Nephron progenitor cell (in vitro differentiated cells): ENCODE measurements at places on chromosomes 5 and 9.
A peak's percentile ranks its signal among the peaks of the same experiment; 100 is the strongest.

GRCh38 chr5:118692811-118693342 is 295.5 kb downstream of the DTWD2 start:
- H3K27me3 ChIP-seq: no peaks in the 10 kb centered on the region
- no peaks in the 10 kb centered on the region for H3K36me3 ChIP-seq
- peak; percentile 49 for DNase-seq
- H3K27ac ChIP-seq: peak overlapping the region; percentile 94
- H3K4me1 ChIP-seq: peaks cover 23% of the 10 kb centered on the region

DNA sequence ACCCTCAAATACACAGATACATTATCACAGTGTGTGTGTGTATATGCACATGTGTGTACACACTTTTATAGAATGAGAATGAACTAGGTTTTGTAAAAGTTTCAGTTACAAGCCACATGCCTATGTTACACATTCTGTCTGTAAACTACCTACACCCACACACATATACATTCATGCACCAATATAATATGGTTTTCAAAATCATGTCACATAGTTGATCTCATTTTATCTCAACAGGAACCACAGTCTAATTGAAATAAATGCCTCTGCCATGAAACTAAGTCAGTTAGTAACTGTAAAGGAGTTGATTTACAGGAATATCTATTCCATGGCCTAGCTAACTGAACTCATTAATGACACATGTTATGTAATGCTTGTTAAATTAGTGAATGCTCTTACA is 646.6 kb downstream of the PDE4D start:
- H3K27ac ChIP-seq: no peak overlapping the region
- no peak overlapping the region for H3K4me3 ChIP-seq
- DNase-seq: no peak
- no peaks in the 10 kb centered on the region for H3K27me3 ChIP-seq
- peaks cover 12% of the 10 kb centered on the region for H3K36me3 ChIP-seq

- H3K36me3 ChIP-seq: peaks cover 15% of the 10 kb centered on the region
- peaks cover 3% of the 10 kb centered on the region for H3K27me3 ChIP-seq
- H3K27ac ChIP-seq: peak overlapping the region; percentile 11
- DNase-seq: no peak
- peaks cover 8% of the 10 kb centered on the region for H3K4me1 ChIP-seq
- no peak overlapping the region for H3K4me3 ChIP-seq
Observed at GRCh38 chr5:36635721-36636390, 29.4 kb downstream of the SLC1A3 start.

- DNase-seq: no peak
- H3K27me3 ChIP-seq: peaks cover 4% of the 10 kb centered on the region
- H3K27ac ChIP-seq: no peak overlapping the region
Observed at GRCh38 chr5:6715758-6716628, 2.8 kb downstream of the TENT4A start.

DNA sequence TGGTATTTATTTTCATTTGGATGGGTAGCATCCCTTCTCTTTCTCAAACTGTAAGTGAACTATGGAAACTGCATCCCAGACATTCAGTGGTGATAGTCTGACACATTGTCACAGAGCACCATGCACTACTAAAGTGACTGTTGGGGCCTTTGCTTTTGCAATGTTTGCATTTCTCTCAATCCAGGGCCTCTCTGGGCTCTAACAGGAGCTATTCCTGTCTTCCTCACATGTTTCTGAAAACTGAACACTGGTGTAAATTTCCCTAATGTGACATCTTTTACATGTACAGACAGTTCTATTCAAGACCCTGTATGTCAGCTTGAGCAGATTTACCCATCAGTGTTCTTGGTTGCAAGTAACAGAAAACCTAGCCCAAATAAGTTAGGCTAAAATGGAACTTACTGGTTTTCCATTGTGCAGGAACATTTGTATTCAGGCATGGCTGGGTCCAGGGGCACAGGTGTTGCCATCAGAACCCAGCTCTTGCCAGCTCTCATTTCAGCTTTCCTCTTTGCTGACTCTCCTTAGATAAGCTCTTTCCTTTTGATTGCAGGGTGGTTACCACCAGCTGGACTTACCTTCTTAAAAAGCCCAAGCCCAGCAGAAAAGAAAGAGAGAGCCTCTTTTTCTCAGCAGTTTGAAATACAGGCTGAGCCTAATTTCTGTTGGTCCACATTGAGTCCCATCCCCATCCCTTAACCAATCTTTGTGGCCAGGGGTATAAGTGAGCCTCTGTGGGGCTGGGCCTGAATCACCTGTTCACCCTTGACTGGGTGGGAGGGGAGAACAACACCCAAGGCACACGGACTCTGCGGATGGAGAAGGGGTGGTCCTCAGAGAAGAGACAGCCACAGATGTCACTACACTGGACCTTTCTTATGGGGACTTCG is 234.3 kb downstream of the NR3C1 start:
- H3K27me3 ChIP-seq: peaks cover 3% of the 10 kb centered on the region
- H3K27ac ChIP-seq: no peak overlapping the region
- H3K4me3 ChIP-seq: no peak overlapping the region
- no peaks in the 10 kb centered on the region for H3K36me3 ChIP-seq
- no peaks in the 10 kb centered on the region for H3K4me1 ChIP-seq
- no peak for DNase-seq

GRCh38 chr9:107949061-107949460 is 459.5 kb upstream of the KLF4 start:
- DNase-seq: no peak
- H3K27ac ChIP-seq: no peak overlapping the region
- peaks cover 7% of the 10 kb centered on the region for H3K27me3 ChIP-seq
- no peak overlapping the region for H3K4me3 ChIP-seq
- H3K36me3 ChIP-seq: peaks cover 4% of the 10 kb centered on the region

DNA sequence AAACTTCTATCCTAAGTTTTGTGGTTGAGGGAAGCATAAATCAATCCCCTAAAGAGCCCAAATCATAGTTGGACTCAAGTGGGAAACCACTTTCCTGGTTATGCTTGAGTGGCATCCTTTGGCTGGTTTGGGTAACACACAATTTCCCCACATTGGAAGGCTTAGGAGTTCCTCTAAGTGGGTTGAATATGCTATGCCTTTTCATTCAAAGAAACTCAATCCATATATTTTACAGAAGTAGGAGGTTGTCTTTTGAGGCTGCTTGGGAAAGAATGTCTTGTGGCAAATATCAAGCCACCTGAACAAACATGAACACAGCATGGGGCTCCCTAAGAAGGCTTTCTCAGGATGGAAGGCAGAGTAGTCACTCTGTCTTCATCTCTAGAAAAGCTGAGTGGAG is 121.1 kb downstream of the SPATA31D1 start:
- H3K27ac ChIP-seq: no peak overlapping the region
- no peaks in the 10 kb centered on the region for H3K4me1 ChIP-seq
- no peak for DNase-seq
- H3K27me3 ChIP-seq: no peaks in the 10 kb centered on the region
- H3K4me3 ChIP-seq: no peak overlapping the region

GRCh38 chr5:79070350-79070667 is 742 bp downstream of the BHMT2 start:
- H3K36me3 ChIP-seq: peaks cover 4% of the 10 kb centered on the region
- H3K4me1 ChIP-seq: no peaks in the 10 kb centered on the region
- H3K4me3 ChIP-seq: no peak overlapping the region
- H3K27ac ChIP-seq: no peak overlapping the region

DNA sequence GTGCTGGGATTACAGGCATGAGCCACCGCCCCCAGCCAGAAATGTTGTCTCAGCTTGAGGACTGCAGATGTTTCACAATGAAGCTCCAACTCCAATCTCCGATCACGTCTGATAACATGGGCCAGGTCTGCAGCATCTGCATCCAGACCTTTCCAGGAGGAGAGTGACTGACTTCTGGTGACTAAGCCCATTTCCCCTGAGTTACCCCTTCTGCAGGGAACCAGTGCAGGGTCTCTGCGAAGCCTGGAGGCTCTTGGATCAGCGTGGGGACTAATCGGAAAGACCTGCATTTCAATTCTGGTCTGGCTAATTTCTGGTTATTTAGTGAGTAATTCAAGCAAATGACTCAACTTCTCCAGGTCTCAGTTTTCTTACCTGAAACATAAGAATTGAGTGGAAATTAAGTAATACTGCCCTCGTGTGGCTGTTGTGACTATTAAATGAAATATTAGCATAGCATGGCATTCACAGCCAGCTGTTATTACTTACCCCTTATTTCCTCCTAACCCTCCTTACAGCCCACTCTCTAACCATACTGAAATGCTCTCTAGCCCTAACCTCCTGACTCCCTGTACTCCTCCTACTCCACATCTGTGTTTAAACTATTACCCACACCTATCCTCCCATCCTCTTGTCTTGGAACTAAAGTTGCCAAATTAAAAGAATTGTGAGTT is 2.2 kb upstream of the GNPDA1 start:
- peak; percentile 10 for DNase-seq
- H3K4me1 ChIP-seq: peaks cover 36% of the 10 kb centered on the region
- peaks cover 15% of the 10 kb centered on the region for H3K27me3 ChIP-seq
- no peak overlapping the region for H3K4me3 ChIP-seq
- H3K36me3 ChIP-seq: peaks cover 5% of the 10 kb centered on the region

- H3K4me3 ChIP-seq: peak overlapping the region; percentile 71
- no peaks in the 10 kb centered on the region for H3K27me3 ChIP-seq
Observed at GRCh38 chr5:139658501-139658927, 10.4 kb downstream of the CXXC5 start.

DNA sequence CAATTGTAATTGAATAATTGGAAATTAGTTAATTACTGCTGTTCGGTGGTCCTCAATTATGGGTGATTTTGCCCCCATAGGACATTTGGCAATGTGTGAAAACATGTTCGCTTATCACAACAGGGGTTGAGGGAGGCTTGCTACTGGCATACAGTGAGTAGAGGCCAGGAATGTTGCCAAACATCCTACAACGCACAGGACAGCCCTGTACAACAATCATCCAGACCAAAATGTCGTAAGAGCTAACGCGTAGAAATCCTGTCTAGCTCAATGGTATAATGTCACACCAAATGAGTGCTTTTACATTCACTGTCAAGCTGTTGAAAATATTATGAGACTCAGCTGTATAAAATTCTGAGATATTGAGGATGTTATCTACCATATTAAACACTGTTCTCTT is 464.4 kb upstream of the TUSC1 start:
- no peaks in the 10 kb centered on the region for H3K4me1 ChIP-seq
- H3K36me3 ChIP-seq: no peaks in the 10 kb centered on the region
- H3K4me3 ChIP-seq: no peak overlapping the region
- no peak overlapping the region for H3K27ac ChIP-seq

DNA sequence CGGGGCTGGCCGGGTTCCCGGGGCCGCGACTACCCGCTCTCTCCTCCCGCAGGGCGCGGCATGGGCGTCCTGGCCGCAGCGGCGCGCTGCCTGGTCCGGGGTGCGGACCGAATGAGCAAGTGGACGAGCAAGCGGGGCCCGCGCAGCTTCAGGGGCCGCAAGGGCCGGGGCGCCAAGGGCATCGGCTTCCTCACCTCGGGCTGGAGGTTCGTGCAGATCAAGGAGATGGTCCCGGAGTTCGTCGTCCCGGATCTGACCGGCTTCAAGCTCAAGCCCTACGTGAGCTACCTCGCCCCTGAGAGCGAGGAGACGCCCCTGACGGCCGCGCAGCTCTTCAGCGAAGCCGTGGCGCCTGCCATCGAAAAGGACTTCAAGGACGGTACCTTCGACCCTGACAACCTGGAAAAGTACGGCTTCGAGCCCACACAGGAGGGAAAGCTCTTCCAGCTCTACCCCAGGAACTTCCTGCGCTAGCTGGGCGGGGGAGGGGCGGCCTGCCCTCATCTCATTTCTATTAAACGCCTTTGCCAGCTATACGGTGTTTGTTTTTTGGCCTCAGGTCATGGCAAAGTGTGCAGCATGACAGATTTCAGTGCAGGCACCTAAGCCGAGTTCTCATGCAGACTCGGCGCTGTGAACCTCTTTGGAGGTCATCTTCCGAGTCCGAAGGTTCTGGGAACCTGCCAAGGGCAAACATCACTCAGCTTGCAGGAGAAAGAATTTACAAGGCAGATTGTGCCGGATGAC is 516 bp downstream of the MRPL41 start:
- peaks cover 25% of the 10 kb centered on the region for H3K4me1 ChIP-seq
- H3K4me3 ChIP-seq: peak overlapping the region; percentile 86
- H3K27ac ChIP-seq: no peak overlapping the region
- no peak for DNase-seq
- H3K27me3 ChIP-seq: peaks cover 6% of the 10 kb centered on the region

- no peaks in the 10 kb centered on the region for H3K27me3 ChIP-seq
- no peaks in the 10 kb centered on the region for H3K36me3 ChIP-seq
- no peak overlapping the region for H3K4me3 ChIP-seq
- peaks cover 25% of the 10 kb centered on the region for H3K4me1 ChIP-seq
Observed at GRCh38 chr9:16501726-16502125, 368.7 kb downstream of the BNC2 start.

DNA sequence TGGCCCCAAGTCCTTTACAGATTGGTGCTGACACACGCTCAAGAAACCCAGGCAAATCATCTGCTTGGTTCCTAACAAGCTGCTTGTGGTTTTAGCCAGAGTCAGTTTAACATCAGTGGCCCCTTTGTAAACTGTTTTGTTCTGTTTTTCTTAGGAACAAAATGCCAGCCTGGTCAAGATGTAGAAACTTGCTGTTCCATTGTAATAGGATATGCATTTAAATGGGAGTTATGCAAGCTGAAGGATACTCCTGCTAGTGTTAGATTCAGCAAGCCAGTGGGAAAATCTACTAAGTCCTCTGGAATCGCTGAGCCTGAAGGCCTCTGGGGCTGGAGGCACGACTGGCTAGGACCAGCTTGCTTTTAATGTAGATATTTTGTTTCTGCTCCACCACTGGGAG is 391.1 kb downstream of the TLE4 start:
- peaks cover 16% of the 10 kb centered on the region for H3K4me1 ChIP-seq
- no peak for DNase-seq
- no peaks in the 10 kb centered on the region for H3K36me3 ChIP-seq
- no peaks in the 10 kb centered on the region for H3K27me3 ChIP-seq

DNA sequence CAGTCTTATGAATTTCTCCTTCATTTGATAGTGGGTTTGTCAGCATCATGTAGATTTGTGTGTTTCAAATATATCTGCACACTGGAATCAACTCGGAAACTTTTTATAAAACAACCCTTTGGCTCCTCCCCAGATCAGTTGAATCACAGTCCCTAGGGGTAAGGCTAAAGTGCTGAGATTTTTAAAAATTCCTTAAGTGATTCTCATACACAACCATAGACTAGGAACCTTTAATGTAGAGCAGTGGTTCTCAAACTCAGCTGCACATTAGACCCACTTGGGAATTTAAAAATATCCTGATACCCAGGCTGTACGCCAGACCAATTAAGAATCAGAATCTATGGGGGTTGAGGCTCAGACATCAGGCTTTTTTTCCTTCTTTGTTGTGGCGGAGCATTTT is 17.5 kb upstream of the JAK2 start:
- no peak overlapping the region for H3K27ac ChIP-seq
- H3K4me1 ChIP-seq: no peaks in the 10 kb centered on the region
- no peak overlapping the region for H3K4me3 ChIP-seq
- DNase-seq: no peak
- H3K36me3 ChIP-seq: no peaks in the 10 kb centered on the region
